Suppressor macrophage treated with lipopolysaccharide for 1 hour (primary cell): ENCODE measurements at places on chromosomes 1 and 21.
A peak's percentile ranks its signal among the peaks of the same experiment; 100 is the strongest.

- no peak for DNase-seq
These were observed 17.6 kb downstream of the PADI1 start for GRCh38 chr1:17222557-17222956.

DNA sequence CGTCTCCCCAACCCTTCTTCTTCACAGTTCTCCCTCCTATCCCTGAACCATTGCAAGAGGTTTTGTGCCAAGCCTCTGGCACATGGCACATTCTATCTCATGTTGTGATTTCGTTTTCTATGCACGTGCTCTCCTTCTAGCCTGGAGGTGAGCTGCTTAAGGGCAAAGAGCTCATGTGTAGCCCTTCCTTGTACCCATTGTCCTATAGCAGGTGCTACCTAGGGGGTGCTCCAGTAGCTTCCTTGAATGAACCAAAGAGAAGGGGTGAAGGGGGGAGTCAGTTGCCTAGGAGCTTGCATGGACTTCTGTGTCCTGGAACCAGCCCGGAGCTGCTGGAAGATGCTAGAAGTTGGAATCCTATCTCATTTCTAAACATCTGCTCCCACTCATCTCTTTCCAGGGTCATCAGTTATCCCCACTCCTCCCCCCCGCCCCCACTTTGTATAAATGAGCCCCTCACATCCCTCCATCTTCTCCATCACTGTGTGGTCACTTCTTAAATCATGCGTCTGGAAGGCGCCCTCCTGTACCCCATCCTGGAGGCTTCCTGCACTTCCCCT lies 535 bp upstream of the DISC1 start:
- no peak for DNase-seq

DNA sequence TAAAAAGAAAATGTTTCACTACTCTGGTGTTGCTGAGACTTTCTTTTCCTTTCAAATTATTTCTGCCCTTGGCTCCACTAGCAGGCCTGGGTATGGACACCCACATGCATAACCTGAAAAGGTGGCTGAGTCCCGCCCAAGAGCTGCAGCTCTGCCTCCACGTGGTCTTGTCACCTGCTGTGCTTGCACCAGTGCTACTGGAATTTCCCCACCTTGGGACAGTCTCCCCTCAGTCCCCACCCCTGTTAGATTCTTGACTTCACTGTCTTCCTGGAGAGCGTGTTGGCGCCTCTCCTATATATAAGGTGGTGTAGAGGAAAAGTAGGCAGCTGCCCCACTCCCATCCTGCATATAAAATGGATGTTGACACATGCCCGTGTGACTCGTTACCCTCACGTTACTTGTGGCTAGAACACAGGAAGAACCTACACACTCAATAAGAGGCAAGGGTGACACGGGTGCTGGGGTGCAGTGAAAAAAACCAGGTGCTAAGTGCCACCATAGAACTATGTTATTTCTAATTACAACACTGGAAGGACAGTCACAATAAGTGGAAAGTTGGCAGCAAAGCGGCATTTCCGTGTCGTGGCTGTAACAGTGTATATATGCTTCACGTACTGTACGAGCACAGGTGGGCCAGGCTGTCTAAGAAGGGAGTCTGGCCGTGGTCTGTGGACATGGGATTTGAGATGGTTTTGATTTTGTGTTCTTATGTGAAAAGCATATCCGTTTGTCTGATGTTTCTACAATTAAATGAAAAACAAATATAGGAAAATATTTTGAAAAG lies 61.0 kb downstream of the POFUT2 start:
- no peak for DNase-seq

DNA sequence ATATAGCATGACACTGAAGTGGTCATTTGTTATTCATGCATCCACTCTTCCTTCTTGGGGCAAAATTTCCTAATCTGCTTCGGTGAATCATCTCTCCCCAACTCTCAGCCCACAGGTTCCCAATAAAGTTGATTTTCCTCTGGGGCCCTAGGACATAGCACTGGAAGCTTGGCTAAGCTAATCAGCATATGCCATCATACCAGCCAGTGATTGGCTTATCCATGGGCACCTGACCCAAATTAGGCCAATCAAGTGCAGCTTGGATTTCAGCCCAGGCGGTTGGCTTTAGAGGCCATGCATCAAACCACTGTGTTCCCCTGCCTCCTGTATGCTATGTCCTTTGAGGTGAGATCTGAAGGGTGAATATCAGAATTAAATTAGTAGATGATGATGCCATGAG lies 58.9 kb downstream of the C1orf94 start:
- no peak for DNase-seq

- no peak for DNase-seq
These were observed 354.0 kb upstream of the ADAMTS5 start for GRCh38 chr21:27320868-27321267.

DNA sequence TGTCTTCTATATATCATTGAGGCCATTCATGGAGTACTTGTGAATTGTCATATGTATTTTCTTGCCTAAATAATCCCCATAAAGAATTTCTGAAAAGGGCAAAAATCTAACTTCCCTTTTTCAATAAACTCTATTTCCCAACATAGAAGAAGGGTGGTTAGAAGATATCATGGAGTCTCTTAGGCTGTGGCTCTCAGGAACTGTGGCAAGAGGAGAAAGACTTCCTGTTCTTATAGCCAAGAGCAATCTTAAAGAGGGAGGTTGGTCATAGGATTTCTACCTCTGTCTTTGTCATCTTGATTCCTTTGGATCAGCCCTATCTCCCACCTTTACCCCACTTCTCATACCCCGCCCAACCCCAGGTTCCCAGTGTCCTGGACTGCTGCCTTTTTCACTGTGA lies 175.8 kb downstream of the TYW3 start:
- DNase-seq, result no peak

DNA sequence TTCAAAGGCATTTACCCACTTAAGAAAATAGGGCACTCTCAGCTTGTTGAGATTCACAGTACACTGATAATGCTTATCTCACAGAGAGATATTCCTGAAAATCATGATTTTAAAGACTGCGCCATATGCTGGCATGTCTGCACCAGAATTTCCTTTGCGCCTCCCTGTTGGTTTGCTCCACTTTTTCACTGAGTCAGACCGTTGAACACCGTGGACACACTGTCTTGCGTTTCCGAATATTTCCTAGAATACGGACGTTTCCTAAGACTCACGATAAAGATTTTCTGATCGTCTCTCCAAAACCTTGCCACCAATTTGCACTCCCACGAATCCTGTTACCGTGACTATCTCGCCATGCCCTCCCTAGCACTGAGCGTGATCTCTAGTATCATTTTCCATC lies 497 bp upstream of the C1orf115 start:
- DNase-seq, result no peak

DNA sequence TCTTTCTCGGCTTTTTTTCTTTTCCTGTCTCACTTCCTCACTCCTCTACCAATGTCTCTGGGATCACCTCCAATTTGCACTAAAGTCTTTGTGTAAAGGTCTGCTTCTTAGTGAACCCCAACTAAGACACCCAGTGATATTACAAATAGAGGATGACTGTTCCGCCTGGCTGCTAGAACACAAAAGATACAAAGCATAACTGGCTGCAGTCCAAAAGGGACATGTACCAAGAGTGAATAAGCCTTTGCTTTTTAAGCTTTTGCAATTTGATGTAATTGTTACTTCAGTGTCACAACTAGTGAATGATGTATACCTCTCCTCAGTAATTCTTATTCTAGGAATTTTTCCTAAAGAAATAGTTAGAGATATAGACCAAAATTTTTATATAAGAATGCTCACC lies 82.8 kb upstream of the BEND5 start:
- DNase-seq, result no peak

GRCh38 chr1:11784993-11785769 lies 20.6 kb downstream of the MTHFR start:
- DNase-seq, result peak; percentile 53

DNA sequence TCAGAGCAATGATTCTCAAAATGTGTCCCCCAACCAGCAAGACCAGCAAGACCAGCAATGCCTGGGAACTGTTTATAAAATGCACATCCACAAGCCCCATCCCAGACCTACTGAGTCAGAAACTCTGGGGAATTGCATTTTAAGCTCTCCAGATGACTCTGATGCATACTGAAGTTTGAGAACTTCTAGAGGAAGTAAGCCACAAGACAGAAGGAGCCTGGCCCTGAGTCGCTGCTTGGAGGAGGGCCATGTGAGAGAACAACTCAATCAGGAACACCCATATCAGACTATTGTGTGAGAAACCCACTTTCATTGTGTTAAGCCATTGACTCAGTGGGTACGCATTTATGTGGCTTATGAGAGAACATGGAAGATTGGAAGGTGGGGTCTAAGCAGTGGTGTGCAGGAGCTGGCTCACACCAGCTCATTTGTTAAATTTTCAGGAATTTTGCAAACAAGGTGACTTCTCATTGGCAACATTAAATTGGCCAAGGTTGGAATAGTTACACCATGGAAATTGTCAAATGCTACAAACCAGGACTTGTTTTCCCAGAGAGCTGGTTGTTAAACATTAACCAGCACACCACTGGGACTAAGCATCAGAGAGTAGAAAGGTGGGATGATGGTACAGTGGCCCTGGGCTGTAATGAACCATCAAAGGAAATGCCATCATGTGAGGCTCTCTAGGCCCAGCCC lies 38.9 kb downstream of the ATP1A1 start:
- DNase-seq, result peak; percentile 67

DNA sequence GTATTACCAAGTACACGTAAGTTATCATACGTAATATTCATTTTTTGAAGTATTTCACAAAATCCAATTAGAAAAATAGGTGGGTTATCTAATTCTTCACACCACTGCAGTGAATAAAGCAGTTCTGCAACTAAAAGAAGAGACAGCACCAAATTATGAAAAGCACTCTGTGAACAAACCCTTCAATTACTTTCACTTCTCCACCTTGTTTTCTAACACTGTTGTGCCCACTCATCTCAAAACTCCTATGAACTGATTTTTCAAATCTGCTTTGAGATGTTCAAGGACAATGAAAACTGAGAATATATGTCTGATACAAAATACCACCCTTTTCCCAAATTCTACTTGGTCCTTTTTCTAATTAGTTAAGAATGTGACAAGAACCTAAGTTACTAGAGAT lies 39.4 kb downstream of the LTN1 start:
- DNase-seq, result no peak

DNA sequence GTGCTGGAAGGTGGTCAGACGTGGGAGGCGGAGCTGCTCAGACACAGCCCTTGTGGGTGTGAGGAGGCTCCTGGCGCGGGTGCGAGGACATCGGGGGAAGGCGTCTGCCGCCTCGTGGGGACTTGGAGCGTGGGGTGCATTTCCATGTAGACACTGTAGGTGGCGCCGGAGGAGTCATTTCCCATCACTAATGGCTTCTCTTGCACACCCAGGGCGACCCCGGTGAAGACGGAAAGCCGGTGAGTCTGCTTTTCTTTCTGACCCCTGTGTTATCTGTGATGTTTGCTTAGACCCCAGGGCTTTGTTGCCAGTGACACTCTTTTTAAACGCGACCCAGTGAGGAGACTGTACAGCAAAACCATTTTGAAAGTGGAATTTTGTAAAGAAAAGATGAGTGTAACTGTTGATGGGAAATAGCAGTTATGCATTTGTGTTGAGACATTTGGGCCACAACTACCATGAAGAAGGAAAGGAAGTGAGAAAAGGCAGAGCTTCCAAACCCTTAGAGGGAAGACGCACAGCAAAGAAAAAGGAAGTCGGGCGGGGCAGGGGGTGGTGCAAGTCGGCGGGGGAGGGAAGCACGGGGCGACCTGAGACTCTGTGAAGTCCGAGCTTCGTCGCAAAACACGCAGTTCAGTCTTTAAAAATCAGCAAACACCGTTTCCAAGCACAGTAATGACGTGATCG lies 64.0 kb downstream of the SLC19A1 start:
- peak; percentile 86 for DNase-seq

DNA sequence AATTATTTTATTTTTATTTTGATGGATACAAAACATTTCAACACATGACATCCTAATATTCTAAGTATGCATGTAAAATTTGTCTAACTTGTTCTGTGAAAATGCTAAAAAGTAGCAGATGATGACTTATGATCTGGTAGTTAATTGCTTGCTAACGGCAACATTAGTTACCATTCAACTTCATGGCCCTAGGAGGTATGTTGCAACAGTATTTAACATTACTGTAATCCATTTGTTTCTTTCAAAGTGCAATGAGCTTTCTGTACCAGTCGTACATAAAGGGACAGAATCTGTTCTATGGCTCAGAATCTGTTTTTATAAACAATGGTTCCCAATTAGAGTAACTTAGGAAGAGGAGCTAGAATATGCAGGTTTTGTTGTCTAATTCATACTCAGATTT lies 91.5 kb upstream of the ZNHIT6 start:
- DNase-seq, result no peak

- peak; percentile 47 for DNase-seq
These were observed 7.2 kb upstream of the COL6A1 start for GRCh38 chr21:45974073-45975019.

DNA sequence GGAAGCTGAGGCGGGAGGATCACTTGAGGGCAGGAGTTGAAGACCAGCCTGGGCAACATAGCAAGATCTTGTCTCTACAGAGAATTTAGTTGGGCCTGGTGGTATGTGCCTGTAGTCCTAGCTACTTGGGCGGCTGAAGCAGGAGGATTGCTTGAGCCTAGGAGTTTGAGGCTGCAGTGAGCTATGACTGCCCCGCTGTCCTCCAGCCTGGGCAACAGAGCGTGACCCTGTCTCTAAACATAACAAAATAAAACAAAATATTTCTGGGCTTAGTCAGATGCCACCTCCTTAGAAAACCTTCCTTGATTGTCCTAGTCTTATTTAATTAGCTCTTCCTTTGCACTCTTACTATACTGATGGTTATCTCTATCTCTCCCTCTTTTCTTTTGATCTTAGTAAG lies 8.5 kb downstream of the TGFB2 start:
- DNase-seq, result no peak

- no peak for DNase-seq
These were observed 1173.6 kb downstream of the KCNT2 start for GRCh38 chr1:195434566-195435203.

GRCh38 chr21:31558189-31558961 lies 101.1 kb upstream of the SOD1 start:
- no peak for DNase-seq

DNA sequence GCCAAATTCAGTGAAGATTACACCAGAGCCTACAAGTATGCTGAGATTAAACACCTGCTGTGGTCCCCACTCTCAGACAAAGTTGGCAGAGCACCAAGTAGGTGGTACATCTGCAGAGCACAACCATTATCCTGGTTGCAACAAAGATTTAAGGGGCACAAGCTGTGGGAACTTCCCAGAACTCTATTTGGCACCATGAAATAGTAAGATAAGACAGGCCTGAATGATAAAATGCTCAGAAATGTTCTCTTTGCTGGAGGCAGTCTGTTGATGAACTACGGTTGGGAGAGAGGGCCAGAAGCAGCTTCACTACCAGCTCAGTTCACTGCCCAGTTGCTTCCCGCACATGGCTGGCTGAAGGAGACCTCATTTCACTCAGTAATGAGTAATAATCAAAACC lies 19.9 kb downstream of the RPL5 start:
- peak; percentile 3 for DNase-seq

DNA sequence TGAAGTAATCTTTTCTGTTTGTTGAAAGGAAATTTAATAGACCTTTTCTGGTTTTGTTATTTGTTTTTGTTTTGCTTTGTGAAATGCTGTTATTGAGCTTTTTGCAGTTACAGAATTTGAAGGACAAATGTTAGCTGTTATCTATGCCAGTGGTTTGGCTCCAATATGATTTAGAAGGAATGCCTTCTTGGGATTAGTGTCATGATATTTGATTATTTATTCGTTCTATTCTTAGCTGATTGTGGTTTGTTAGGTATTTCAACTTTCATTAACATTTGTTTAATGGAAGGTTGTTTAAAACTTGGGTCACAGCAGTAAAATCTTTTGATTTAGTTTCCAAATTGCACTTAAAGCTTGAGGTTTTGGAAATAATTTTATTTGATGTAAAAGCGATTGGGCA lies 33.5 kb downstream of the ADGRL2 start:
- DNase-seq, result no peak

- no peak for DNase-seq
These were observed 20.6 kb downstream of the CDA start for GRCh38 chr1:20609541-20609940.
